NCI-H146 (cell line): ENCODE measurements at places on chromosomes 6 and 20.

DNA sequence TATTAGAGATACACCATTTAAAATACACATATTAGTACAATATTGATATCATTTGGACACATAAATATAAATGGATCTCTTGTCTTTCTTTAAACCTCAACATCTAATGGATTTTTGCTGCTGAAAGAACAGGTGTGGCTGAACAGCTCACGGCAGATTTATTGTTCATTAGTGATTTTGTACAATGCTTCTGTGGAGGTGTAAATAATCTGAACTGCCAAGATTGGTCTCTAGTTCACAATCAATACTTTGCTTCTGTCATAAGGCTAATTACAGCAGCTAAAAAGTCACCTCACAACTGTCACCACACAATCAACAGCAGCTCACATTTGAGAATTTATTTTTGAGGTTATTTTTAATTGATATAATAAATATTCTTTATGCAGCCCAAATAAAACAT is 162.0 kb upstream of the SIM1 start:
- peak; percentile 74 for DNase-seq

- DNase-seq: no peak
Measured at GRCh38 chr20:19079536-19080299, 132.7 kb upstream of the SLC24A3 start.

DNA sequence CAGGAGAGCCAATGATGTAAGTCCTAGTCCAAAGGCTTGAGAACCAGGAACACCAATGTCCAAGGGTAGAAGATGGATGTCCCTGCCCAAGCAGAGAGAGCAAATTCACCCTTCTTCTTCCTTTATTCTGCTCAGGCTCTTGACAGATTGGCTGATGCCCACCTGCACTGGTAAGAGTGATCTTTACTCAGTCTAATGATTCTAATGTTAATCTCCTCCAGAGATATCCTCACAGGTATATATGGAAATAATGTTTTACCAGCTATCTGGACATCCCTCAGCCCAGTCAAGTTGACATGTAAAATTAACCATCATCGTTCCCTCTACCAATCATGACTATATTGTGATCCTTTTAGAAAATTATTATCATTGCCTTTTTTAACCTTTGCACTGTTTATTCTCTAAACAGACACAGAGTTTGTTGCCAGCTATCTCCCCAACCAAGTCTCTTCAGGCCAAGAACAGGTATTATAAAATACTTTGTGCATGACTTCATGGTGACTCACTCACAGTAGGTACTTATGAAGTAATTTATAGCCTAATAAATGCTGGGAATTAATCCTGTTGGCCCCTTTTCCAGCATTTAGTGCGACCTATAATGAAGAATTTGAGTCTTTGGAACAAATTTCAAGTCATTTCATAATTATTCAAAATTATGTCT is 26.2 kb upstream of the TSHZ2 start:
- DNase-seq: no peak

DNA sequence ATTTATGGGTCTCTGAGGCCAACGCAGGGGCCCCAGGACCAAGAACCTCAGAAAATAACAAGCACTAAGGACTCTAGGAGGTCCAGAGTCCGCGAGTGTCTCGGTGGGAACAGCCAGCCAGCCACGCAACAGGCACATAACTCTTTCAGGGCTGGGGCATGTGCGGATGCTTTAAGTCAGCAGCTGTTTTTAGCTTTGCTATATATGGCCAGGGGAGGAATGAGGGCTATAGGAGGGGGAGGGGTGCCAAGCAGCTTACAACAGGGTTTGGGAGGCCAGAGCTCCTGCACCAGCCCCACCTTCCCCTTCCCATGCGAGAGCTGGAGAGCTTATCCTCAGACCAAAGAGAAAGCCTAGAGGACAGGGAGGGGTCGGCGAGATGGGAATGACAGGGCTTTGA is 6.2 kb downstream of the JPH2 start:
- no peak for DNase-seq

DNA sequence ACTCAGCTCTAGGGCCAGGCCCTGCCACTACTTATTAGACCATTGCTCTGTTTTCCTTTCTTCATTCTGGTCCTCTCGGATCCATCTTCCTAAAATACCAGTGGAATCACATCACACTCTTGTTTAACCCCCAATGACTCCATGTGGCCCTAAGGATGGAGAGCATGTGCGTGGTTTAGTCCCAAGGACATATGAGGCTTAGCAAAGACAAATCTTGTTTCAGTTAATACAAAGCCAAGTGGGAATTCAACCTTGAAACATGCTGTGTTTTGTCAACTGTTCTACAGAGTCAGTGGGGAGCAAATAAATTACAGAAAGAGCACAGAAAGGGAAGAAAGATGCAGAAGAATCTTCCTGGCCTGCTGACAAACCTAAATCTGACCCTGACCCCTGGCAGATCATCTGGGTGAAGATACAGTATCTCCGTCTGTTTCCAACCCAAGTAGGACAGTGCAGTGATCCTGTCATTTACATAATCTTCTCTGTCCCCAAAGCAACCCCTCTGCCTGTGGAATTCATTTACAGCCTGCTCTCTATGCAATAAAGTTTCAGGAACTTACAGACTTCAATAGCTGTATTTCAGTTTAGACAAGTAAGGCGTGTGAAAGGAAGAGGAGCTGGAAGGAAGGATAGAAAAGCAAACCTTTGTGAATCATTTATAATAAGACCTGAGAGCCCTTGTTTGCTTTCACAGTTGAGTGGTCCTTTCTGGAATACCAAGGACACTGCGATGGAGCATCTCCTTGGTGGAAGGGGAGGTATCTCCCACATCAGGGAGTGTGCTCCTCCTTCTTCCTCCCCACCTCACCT is 144.0 kb downstream of the THBS2 start:
- no peak for DNase-seq

GRCh38 chr20:31903627-31904386 is 33.4 kb downstream of the TTLL9 start:
- no peak for DNase-seq

- no peak for DNase-seq
Measured at GRCh38 chr6:163231356-163232014, 183.0 kb upstream of the QKI start.

DNA sequence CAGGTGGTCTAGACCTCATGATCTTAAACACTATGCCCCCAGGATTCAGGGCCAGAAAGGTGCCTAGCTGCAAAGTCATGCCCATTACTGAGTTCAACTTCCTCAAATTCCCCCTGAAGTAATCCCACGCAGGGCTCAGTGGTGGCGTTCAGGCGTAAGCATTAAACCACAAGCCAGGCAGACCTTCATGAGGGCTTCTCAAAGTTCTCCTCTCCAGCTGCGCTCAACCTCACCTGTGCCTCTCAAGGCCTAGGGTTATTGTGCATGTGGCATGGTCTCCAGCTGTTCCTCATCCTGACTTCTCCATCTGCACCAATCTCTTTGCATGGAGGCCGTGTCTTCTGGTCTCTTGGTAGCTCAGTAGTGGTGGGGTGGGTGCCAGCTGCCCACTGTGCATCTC is 113.6 kb downstream of the TSHZ2 start:
- no peak for DNase-seq

- no peak for DNase-seq
Measured at GRCh38 chr20:6686171-6686570, 81.3 kb upstream of the BMP2 start.

DNA sequence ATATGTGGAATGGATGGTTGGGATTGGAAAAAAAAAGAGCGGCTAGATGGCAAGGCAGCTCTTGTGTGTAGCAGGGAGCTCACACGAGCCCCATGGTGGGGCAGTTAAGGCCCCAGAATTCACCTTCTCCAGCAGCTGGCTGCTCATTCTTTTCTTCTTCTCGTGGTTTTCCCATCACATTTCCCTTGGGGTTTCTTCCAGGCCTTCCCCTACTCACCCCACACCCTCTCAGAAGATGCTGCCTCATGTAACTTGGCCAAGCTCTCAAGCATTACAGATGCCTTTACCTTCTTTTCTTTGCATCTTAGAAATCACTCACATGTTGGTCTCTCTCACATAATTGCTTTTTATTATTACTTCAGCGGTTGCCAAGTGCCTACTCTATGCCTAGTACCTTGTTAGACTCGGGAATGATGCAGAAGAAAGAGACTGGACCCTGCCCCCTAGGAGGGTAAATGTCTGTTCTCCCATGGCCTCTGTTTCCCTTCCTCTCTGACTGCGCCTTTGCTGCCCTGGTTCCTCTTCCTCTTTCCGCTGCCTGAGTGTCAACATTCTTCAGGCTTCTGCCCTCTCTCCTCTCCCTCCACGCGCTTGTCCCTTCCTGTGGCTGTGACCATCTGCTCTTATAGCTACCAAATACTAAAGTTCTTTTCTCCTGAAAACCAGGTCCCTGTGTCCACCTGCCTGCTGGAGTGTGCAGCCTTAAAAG is 28.6 kb downstream of the PPARD start:
- DNase-seq: no peak

DNA sequence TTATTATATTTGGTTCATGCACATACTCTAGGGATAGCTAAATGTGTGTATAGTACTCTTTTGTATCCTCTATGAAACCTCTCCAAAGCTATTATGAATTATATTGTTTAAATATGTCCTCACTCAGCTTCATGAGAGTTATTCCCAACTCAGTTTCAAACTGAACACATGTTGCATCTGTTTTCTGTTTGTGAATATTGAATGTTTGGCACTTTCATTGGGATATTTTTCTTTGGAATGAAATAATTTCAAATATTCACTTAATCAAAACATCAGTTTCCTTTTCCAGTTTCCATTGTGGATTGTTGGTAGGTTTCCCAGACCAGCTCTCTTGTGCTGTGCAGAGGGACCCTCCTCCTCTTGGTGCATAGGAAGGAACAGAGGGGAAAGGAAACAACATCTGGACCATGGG is 46.6 kb downstream of the HDAC2 start:
- no peak for DNase-seq

GRCh38 chr20:53866794-53867740 is 203.3 kb downstream of the BCAS1 start:
- no peak for DNase-seq

- no peak for DNase-seq
Measured at GRCh38 chr6:25259756-25260155, 19.4 kb upstream of the CARMIL1 start.

DNA sequence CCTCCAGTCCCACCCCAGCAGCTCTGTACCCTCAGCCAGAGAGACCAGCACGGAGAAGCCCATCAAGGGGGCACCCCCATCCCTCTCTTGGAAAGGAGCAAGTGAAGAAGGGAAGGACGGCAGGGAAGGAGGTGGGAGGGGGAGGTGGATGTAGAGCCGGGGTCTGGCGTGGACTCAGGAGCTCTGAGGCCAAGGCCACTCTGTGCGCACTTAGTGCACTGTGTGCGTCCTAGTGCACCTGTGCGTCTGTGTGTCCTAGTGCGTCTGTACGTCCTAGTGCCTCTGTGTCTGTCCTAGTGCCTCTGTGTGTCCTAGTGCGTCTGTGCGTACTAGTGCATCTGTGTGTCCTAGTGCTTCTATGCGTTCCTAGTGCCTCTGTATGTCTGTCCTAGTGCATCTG is 54.2 kb downstream of the DSTN start:
- DNase-seq: no peak

DNA sequence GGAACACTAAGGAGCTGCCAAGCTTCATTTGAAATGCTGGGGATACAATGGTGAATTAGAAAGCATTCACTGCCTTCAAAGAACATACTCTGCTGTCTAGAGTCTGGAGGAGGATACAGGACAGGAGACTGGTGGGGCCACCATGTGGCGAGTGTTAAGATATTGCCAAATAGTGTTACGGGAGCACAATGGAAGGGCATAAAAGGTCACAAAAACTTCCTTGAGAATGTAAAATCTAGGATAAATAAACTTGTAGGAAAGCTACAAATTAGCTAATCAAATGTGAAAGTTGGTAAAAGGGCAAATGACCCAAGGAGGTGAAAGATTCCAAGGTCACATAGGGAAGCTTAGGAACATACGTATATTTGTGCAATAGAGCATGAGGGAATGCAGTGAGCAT is 271.7 kb downstream of the RFPL4B start:
- DNase-seq: peak; percentile 23

- DNase-seq: no peak
Measured at GRCh38 chr6:14555804-14556203, 438.2 kb downstream of the CD83 start.

DNA sequence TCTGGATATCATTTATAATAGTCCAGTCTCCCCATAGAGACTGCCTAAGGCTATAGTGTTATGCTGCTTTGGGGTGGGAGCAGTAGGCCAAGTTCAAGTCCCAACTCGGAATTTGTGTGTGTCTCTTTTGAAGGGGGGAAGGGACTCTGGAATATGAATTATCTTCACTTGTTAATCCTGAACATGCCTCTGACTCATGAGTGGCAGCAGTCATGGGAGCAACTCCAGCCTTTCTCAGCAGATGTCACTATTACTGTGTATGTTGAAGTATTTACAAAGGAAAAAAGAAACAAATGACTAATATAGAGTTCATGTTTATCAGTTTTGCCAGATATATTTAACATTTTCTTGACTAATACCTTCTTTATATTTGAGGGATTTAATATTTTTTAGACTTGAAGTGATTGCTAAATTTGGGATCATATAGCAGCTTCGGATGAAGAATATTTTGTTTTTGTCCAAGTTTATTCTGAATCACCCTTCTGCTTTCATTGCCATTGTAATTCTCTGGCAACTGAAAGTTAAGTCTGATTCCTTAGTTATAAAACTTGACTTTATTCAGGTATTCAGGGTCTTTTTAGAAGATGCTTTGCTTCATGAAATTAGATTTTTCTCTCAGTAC is 23.4 kb downstream of the FAM217A start:
- no peak for DNase-seq

DNA sequence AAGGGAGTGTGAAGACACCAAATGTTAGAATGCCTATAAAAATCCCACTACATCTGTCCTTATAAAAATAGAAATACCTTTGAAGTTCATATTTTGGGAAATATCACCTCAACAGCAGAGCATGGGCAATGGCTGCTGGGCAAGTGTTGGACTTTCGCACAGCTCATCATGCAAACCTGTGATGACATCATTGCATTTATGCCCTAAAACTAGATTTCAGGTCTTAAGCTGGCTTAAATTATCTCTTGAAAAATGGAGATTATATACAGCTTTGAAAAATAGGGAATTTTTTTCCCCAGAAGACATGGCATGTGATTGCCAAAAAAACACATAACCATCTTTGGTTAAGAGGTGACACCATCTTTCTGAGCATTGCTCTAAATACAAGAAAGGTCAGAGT is 197.8 kb downstream of the UST start:
- DNase-seq: no peak

GRCh38 chr20:31817461-31817860 is 1.7 kb upstream of the MYLK2 start:
- no peak for DNase-seq

GRCh38 chr20:59403261-59403961 is 103.0 kb downstream of the EDN3 start:
- peak; percentile 9 for DNase-seq
